ENCODE measurements at places on chromosomes 1 and 21.

DNA sequence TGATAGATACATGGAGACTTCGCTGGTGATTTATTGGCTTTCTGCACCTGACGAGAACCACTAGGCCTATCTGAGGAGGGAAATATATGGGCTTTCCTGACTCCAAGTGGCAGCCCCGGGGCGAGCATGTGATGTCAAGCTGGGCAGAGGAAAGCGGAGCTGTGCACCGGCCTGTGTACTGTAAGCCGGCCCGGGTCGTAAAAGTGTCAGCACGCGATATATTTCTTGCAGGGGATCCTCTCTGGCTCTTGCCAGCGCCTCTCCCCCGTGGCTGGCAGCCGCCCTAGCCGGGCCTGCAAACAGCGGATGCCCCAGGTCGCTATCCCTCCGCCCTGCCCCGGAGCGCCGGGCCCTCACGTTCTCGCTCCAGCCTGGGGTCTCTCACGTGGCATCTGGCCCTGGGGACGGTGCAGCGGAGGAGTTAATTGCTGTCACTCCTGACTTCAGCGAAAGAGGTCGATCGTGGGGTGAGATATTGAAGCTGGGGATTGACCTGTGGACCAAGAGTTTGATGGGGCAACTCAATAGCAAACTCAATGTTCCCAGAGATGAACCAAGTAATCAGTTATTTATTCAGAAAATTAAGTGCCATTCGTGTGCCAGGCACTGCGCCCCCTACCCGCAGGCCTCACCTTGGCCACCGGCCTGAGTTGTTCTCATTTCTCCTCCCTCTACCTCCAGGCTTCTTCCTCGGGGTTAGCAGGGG, 41.0 kb upstream of the HAO2 start:
- DNase-seq = no peak

GRCh38 chr1:230091473-230092231, 24.6 kb downstream of the GALNT2 start:
- DNase-seq = no peak

- DNase-seq = no peak
These were observed 98.5 kb upstream of the VANGL1 start for GRCh38 chr1:115543247-115543646.

- DNase-seq = no peak
These were observed 142.5 kb downstream of the DHRS3 start for GRCh38 chr1:12475530-12475934.

DNA sequence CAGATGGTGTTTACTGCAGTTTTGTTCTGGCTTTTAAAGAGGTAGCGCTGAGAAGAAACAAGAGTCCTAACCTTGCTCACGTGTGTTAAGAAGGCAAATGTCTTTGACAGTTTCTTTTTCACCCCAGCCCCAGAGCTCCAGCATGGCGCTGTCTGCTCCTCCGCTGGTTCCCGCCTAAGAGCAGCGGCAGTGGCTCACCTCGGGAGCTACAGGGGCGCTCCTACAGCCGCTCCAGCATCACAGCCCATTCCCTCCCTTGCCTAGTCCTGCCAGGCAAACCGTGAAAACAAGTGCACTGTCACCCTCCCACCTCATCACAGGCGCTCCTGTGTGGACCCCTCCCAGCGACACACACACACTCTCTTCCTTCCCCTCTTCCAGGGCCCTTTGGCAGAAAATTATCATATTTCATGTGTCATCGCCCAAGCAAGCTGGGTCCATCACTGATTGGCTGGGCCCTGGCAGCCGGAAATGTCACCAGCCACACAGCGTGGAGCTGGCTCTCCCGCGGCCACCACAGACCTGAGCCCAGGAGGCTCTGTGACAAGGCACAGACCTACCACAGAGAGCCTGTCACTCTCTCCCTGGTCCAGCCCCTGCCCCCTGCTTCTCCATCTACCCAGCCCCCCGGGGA, 1.2 kb upstream of the HIVEP3 start:
- peak; percentile 15 for DNase-seq

GRCh38 chr21:14762734-14763694, 216.9 kb upstream of the SAMSN1 start:
- DNase-seq = no peak

GRCh38 chr1:24266998-24267397, 52.2 kb upstream of the GRHL3 start:
- no peak for DNase-seq

GRCh38 chr1:197595304-197595904, 179.9 kb downstream of the DENND1B start:
- DNase-seq = no peak

GRCh38 chr1:114691061-114691460, 4.3 kb downstream of the AMPD1 start:
- no peak for DNase-seq

DNA sequence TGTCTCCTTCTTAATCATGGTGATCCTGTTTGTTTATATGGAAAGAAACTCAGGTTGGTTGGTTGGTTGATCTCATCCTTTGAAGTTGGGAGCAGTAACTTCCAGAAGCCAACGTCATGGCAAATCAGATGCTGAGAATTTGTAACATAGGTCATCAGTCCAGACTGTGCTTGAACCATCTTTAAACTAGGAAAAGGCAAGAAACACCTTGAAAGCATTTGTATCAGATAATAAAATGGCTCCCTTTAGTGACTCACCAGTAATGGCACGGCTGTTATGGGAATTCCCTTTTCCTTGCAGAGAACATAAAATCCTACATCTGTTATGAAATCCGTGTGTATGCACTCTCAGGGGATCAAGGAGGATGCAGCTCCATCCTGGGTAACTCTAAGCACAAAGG, 58.1 kb downstream of the SERBP1 start:
- no peak for DNase-seq

DNA sequence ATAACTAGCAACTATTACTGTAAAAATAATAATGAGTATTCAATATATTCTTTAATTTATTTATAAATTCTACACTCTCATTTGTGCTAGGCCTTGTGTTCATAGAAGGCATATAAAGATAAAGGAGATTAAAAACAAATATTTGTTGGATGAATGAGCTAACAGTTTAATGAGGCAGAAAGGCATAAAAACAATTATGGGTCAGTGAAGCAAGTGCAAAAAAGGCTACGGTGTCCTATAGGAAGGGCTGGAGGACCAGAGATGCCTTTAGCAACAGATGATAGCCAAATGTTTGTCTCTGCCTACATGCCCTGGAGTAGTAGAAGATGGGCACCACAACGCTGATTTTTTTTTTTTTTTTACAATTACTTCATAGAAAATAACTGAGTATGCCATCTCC, 45.7 kb downstream of the PTGS2 start:
- no peak for DNase-seq

DNA sequence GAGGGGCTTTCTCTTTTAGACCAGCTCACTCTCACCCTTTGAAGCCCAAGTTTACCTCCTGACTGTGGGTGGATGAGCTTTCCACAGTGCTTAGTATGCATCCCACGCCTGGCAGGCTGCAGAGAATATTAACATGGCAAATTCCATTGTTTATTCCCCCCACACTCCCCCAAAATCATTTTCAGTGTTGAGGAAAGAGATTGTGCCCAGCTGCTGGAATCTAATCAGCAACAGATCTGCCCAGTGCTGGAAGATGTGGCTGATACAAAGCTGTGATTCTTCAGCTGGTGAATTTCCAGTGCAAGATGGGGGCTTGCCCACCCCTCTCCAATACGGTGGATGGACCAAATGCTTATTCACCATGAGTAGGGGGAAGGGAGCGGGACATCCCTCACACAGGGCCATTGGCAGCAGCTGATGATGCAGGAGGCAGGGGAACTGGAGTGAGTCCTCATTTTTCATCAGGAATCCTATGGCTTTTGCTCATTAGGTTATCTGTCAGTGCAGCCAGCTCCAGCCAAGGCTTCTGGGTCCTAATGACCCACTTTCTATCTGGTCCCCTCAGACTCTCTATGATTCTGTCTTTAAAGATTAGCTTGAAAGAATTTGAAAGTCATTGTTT, 39.7 kb upstream of the KCNA3 start:
- DNase-seq = peak; percentile 30

- no peak for DNase-seq
These were observed 160.8 kb downstream of the MATN1 start for GRCh38 chr1:30562559-30562958.

- no peak for DNase-seq
These were observed 15.6 kb downstream of the NTRK1 start for GRCh38 chr1:156876281-156876680.

DNA sequence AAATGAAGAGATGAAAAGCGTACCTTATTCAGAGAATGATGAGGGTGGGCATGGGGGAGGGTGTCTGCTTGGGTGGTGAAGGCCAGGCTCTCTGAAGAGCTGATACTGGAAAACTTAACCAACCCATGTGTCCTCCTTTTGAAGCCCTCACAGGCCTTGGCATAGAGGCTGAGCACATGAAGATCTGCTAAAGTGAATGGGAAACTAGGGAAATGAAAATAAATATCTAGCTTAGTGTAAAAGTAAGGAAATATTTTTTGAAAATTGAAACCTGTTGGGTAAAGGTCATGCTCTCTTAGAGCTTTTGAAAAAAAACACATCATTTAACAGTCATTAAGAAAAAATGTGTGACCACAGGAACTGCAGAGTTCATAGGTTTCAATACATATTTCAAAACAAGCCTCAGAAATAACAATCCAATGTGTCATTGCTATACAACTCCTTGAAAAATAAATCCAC, 40.5 kb upstream of the RALGPS2 start:
- no peak for DNase-seq

DNA sequence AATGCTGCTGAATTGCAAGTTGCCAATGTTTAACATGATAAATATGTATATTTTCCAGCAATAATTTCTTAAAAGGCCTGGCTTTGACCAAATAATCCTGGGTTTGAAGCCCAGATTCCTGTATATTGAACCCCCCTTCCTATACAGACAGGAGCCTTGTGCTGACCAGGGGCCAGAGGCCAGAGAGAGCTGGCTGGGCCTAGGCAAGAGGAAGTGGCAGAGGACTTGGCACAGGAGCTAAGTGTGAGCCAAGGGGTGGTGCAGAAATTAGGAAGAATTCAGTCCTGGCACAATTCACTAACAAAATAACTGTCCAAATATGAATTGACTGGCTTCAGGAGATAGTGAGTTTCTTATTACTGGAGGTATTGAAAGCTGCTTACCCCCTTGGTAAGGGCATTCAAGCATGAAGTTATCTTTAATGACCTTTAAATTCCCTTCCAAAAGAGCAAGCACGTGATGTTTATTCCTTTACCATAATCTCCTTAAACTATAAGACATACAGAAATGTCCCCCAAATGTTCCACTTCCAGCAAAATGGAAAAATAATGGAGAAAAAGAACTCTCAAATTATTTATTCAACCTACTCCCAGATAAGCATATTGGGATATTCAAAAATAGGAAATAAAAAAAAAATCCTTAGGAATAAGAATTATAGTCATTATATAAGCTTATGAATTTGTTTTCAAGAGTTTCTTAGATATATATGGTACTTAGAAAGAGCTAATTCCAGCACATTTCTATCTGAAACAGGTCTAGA, 26.6 kb downstream of the NIBAN1 start:
- no peak for DNase-seq

- DNase-seq = no peak
These were observed 30.1 kb downstream of the STPG1 start for GRCh38 chr1:24383381-24383940.

- no peak for DNase-seq
These were observed 64.3 kb downstream of the NIBAN1 start for GRCh38 chr1:184910005-184910404.

GRCh38 chr1:183470147-183470960, 1.9 kb upstream of the SMG7 start:
- peak; percentile 81 for DNase-seq

GRCh38 chr1:156198831-156199349, 5.0 kb downstream of the SLC25A44 start:
- no peak for DNase-seq

GRCh38 chr1:202210385-202210784, 16.8 kb downstream of the LGR6 start:
- no peak for DNase-seq

DNA sequence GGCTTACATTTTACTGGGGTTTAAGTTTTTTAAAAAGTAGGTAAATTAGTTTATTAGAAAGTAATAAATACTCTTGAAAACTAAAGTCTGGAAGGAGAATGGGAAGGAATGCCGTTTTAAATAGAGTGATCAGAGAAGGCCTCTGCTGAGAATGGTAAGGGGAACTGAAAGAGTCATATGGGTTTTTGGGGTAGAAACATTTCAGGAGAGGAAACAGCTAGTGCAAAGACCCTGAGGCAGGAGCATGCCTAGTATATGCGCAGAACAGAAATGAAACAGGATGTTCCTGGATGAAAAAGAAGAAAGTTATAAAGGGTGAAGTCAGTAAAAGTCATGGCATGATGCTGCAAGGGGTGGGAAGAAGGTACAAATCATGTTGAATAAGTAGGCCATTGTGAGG, 38.9 kb downstream of the ZC3H11B start:
- no peak for DNase-seq

DNA sequence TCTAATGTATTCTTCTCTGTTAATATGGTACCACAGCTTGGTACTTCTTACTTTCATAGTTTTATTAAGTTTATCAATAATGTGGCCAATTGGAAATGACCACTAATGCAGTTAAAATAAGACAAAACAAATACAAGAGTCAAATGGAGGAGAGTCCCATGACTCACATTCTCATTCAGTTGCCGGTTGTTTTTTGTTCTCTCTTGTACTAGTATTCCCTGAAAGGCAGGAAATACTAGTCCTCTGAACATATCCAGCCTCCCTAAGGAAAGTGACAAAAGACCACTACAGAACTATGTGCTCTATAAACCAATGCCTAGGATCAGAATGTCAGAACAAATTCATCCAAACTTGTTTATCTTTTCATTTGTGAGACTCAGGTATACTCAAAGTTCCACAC, 165.2 kb upstream of the SAMSN1 start:
- DNase-seq = no peak

DNA sequence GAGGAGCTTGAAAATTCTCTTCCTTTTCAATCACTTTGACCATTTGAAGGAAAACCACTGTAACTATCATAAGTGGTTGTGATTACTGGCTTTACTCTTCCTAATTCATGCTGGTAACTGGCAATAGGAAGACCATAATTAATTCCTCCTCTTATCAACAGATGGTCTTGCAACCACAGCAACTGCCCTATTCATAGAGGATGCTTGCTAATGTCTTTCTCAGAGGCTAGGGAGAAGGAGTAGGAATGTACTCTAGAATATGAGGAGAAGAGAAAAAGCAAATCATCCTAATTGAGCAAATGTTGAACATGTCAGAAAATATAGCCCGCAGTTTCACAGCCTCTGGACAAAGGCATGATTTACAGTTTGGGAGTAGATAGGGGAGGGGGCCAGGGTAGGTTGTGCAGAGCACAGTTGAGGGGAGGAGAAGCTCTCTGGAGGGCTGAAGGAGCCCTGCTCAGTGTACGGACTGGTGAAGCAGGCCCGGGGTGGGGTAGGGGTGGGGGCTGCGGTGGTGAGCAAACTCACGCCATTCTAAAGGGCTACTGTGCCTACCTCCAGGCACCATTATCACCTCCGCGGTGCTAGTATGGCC, 192.9 kb downstream of the PCP4 start:
- DNase-seq = no peak

GRCh38 chr1:66334318-66334717, 199.6 kb upstream of the SGIP1 start:
- DNase-seq = no peak

- DNase-seq = no peak
These were observed 380.6 kb downstream of the SIPA1L2 start for GRCh38 chr1:232249339-232249738.

Data from amygdala (tissue), 56 donors.